ENCODE measurements at places on chromosomes 6 and 20.

DNA sequence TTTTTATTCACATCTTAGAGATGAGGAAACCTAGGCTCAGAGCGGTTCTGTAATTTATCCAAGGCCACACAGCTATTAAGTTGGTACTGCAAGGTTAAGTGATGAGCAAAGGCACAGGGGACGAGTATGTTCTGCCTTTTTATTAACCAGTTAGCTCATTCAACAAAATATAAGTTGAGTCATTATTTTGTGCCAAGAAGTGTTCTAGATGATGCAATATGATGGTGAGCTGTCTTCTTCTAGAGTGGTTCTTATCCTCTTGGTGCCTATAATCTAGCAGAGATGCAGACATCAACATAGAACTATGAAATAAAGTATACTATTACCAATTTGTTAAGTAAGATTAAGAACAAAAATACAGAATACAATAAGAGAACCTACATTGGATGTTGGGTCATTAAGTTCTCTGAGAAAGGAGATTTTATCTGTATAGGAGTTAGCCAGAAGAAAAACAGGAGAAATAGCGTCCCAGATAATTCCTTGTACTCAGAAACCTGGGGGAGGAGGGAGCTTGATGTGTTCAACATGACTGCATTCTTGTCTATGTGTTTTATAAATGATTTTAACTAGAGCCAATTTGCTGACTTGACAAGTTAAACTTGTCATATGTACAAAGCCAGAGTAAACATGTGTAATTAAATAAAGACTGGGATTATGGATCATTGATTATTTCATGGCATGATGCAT lies 122.3 kb downstream of the TBXT start:
- DNase-seq, result no peak

DNA sequence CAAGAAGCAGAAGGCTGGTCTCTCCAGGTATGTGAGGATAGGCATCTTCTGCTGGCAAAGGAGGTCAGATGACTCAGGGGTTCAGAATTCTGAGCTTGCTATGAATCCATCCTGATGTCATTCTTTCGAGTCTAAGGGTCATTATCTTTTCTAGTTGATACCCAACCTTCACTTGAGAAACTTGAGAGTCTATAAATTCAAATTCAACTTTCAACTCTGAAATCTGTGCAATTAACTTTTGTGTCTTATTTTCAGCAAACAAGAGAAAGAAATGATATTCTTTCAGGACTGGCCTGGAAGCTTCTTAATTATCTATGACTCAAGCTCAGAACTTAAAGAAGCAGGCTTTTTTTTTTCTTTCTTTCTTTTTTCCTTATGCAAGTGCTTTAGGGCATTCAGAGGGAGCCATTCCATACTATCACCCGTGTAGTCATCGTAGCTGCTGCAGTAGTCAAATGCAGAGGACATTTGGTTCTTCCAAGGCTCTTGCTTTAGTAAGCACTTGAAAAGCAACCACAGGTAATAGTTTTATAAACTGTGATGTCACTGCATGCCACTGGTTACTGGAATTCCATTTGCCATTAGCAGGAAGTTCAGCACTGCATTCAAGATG lies 93.0 kb downstream of the ADTRP start:
- no peak for DNase-seq

GRCh38 chr6:37547564-37548061 lies 47.9 kb upstream of the CCDC167 start:
- peak; percentile 40 for DNase-seq

DNA sequence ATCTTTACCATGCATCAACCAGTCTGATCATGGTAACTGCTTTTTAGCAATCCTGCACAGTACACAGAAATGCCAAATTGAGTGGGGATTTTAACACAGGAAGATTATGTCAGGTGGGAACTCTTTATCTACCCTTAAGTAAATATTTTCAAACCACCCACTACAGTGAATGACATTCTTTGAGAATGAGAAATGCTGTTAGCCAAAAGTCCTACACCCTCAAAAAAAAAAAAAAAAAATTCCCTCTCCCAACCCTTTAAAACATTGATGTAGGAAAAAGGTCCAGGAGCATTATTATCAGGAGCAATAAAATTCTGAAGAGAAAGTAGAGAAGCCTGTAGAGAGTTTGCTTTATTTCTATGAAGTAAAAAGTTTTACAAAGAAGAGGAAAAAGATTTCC lies 307.2 kb upstream of the THEMIS start:
- DNase-seq, result no peak

- DNase-seq, result no peak
Observed at GRCh38 chr20:46749147-46749546, 39.7 kb downstream of the SLC2A10 start.

DNA sequence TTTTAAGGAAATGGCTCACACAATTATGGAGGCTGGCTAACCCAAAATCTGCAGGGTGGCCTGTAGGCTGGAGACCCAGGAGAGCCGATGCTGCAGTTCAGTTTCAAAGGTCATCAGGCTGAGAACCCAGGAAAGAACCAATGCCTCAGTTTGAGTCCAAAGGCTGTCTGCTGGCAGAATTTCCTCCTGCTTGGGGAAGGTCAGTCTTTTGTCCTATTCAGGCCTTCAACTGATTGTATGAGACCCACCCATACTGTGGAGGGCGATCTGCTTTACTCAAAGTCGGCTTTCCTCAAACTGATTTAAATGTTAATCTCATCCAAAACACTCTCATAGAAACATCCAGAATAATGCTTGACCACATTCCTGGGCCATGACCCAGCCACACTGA lies 189.7 kb upstream of the CDYL start:
- DNase-seq, result no peak

- DNase-seq, result no peak
Observed at GRCh38 chr6:130671119-130671518, 156.1 kb upstream of the SMLR1 start.

- no peak for DNase-seq
Observed at GRCh38 chr6:37492236-37492972, 7.3 kb downstream of the CCDC167 start.

- no peak for DNase-seq
Observed at GRCh38 chr6:161128680-161129196, 137.2 kb downstream of the MAP3K4 start.

DNA sequence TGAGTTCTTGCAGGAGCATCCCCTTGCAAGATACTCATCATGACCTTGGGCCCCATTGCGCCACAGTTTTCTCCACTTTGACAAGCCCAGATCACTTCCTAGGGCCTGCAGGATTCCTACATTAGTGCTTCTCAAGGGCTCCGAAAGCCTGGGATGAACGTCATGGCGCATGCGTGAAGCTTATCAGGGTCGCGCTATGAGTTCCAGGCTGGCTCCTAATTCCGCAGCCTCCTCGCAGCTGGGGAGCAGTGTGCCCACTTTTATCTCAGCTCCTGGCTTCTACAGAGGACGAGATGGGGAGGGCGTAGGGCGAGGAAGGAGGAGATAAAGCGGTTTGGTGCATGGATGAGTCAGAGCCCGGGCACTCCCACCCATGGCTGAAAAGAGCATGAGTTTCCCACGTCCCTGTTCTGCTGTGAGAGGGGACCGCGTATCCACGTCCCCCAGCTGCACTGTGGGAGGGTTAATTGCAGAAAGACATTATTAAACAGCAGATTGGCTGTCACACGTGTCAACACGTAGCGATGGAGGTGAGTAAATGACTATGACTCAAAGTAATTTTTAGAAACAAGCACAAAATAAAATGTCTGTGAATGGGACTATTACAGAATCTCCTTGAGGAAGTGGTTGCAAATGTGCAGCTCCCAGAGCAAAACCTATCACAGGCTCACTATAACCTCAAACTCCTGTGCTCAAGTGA lies 72.9 kb upstream of the DSP start:
- peak; percentile 25 for DNase-seq

DNA sequence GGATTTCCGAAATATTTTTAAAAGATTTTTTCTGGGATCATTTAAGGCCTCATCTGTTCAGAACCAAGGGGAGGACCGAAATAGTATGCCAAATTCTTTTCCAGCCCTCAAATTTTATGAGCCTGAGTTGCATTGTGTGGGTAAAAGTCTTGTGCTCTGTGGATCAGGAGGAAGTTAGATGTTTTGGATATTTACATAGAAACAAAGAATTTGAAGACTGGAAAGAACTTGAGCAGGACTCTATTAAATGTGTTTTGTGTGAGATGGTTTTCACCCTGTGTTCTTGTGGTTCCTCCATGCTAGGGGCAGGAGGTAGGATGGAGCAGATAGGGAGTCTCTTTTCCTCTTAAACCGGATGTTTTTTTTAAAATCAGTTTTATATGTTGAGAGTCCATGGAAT lies 329.1 kb downstream of the LAMA2 start:
- DNase-seq, result no peak

DNA sequence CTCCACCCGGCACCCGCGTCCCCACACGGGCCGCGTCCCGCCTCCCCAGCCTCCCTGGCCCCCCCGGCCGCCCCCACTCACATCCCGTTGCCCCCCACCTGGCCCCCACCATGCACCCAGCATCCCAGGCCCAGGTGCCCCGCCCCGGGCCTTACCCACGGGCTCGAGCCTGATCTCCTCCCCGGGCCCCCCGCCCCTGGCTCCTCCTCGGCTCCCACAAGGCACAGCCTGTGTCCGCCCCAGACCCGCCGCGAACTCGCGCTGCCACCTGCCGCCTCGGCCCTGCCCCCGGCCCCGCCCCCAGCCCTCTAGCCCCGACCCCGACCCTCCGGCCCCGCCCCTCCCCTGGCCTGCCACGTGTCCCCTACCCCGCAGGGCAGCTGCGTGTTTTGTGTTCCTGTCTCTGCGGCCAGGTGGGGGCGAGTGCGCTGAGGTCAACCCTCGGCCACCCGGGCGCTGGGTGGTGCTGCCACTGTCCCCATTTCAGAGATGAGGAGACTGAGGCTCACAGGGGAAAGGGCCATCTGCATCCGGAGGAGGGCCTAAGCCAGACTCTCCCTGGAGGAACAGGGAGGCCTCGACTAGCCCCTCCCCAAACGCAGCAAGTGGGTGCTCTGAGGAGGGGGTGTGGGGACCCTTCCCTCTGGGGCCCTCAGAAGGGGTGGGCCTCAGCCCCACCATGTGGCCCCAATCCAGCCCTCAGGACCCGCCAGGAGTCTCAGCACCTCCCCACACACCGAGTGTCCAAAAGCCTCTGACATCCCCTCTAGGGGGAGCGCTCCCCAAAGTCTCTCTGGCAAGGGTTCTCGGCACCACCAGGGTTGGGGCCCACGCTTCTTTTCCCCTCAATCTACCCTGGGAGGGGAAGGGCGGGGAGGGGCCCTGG lies 99.8 kb downstream of the TAF4 start:
- no peak for DNase-seq

GRCh38 chr6:150932996-150933395 lies 67.5 kb downstream of the MTHFD1L start:
- DNase-seq, result no peak

DNA sequence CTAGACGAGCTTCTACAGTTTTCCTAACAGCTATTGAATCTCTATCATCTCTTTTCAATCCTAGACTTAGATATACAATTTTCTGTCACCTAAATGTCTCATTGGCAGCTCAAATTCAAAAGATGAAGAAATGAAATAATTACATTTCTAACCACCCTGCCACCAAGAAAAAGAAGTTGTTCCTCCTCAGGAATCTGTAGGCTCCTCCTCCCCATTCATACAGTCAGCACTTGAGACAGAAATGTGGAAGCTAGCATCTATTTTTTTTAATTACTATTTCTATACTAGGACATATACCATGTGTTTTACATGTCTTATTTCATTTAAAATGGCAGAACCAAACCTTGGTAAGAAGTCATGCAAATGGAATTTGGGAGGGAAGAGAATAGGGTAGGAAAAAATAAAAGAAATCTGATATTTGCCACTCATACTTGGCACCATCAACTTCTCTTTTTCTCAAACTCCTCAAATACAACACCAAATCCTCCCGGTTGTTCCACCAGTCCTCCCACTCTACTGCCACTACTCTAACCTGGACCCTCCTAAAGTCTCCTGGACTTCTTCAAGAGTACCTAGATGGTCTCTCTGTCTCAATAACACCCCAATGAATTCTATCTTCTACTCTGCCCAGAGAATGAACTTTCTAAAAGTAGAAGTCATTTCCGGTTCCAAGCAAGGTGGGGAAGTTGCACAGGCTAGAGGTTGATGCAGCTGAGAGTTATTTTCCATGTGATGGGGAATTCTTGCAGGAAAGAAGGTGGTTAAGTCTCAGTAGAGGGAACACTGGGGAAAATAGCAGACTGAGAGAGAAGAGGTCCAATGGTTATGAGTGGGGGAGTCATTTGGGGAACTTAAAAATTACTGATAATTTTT lies 54.1 kb downstream of the ATXN1 start:
- no peak for DNase-seq

DNA sequence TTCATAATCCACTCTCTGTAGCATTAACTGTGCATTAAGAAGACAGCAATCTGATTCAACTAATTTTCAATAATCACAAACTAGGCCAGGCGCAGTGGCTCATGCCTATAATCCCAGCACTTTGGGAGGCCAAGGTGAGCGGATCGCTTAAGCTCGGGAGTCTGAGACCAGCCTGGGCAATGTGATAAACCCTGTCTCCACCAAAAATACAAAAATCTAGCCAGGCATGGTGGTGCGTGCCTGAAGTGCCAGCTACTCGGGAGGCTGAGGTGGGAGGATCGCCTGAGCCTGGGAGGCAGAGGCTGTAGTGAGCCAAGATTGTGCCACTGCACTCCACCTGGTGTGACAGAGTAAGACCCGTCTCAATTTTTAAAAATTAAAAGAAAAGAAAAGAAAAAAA lies 29.5 kb downstream of the SERPINB9 start:
- DNase-seq, result no peak

DNA sequence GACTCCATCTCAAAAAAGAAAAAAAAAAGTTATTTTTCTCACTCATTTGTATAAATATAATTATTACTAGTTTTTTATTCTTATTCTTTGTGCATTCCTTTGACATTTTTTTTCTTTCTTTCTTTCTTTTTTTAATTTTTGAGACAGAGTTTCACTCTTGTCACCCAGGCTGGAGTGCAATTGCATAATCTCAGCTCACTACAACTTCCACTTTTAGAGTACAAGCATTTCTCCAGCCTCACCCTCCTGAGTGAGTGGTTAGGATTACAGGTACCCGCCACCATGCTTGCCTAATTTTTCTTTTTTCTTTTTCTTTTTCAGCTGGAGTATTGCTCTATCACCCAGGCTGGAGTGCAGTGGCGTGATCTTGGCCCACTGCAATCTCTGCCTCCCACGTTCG lies 51.4 kb upstream of the JARID2 start:
- no peak for DNase-seq

DNA sequence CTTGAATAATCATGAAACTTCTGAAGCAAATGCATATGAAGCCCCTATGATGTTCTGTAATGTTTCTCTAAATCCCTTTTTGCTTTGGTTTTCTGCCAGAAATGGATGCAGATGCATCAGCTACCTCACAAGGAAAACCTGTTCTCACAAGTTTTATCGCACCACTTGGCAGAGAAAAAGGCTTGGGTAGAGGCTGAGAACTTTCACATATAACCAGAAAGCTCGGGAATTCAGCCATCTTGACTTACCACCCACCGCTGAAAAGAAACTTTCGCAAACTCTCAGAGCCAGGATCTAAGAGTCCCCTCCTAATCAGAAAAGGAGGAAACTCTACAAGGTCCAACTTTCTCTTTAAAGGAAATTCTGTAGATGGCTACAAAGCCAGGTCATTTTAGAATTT lies 36.2 kb upstream of the ADTRP start:
- DNase-seq, result no peak

GRCh38 chr6:111562246-111562645 lies 43.4 kb downstream of the TRAF3IP2 start:
- no peak for DNase-seq

- DNase-seq, result no peak
Observed at GRCh38 chr20:18377896-18378481, 88.8 kb downstream of the DZANK1 start.
